ENCODE measurements at places on chromosomes 5 and 9.

- DNase-seq = no peak
Measured at GRCh38 chr5:93349613-93350012, 231.4 kb downstream of the NR2F1-AS1 start.

DNA sequence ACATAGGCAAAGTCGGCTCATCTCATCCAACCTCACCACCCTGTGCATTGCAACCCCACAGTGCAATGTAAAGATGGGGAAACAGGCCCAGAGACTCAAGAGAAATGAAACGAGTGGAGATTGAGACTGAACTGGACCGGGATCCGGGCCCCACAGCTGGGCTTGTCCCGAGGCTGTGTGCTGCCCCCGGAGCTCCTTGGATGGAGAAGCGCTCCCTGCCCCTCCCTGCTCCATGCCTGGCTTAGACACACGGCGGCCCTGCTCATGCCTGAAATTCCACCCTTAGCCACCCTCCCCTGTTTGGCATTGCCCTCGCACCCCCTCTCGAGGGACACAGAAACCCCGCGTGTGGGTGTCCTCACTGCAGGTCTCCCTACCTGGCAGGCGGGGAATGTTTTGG is 27.2 kb upstream of the FCN1 start:
- DNase-seq = no peak

GRCh38 chr9:132946631-132947295 is 2.3 kb upstream of the TSC1 start:
- DNase-seq = no peak

DNA sequence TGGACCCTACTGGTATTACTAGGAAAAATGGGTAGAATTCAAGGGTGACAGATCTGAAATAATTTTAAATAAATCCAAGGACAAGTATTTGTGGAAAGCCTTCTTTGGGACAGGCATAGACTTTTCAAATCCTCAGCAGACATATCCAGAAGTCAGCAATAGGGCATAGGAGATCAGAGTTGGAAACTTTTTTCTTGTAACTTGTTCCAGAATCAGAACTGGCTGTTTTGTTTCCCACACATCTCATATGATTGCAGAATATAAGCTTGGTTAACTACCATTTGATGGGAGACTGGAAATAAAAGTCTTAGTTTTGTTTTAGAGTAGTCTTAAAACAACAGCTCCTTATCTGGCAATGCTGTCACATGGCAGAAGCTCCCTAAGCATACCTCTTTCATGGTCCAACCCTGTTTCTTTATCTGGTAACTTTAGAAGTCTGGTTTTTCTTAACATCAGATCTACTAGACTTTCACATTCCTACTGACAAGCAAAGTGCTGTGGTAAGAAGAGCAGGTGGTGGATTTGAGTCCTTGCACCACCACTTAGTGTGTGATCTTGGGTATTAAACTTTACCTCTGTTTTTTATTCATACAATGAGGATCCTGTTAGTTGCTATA is 25.1 kb downstream of the XRCC4 start:
- no peak for DNase-seq

GRCh38 chr9:96758845-96759673 is 18.8 kb downstream of the ZNF510 start:
- DNase-seq = no peak

DNA sequence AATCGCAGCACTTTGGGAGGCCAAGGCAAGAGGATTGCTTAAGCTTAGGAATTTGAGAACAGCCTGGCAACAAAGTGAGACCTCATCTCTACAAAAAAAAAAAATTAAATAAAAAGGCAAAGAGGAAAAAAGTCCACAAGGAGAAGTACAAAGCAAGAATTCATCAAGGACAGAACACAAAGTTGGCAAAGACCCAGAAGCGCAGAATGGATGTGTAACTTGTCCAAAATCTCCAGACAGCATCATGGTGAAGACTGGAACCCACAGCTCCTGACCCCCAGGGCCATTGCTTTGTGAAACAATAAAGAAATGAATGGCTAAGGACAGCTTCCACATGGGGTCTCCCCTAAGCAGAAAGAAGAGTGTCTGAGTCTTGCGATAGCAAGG is 7.8 kb downstream of the HSD17B3 start:
- DNase-seq = no peak
